ENCODE measurements at places on chromosomes 1 and 21.

- no peak for DNase-seq
Observed at GRCh38 chr1:159600894-159601293, 13.3 kb downstream of the APCS start.

- no peak for DNase-seq
Observed at GRCh38 chr1:3065396-3065795, 3.6 kb upstream of the PRDM16 start.

- no peak for DNase-seq
Observed at GRCh38 chr1:66452982-66453381, 81.0 kb upstream of the SGIP1 start.

DNA sequence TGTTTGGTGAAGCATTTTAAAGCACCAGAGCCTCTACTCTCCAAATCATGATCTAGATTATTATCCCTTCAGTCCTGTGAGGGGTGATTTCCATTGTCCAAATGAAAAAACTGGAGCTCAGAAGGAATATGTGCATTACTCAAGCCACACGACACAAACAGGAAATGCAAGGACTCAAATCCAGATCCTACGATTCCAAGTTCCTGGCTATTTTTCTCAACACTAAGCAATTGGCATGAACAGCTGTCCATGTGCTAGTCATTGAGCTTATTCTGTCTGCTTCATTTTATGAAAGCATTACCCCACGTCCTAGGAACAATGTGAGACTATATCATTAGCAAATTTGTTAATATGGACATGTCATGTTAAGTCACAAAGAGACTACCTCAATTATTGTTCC is 273.1 kb upstream of the LYPLAL1 start:
- no peak for DNase-seq

GRCh38 chr1:90318431-90318830 is 323.5 kb downstream of the ZNF326 start:
- no peak for DNase-seq

DNA sequence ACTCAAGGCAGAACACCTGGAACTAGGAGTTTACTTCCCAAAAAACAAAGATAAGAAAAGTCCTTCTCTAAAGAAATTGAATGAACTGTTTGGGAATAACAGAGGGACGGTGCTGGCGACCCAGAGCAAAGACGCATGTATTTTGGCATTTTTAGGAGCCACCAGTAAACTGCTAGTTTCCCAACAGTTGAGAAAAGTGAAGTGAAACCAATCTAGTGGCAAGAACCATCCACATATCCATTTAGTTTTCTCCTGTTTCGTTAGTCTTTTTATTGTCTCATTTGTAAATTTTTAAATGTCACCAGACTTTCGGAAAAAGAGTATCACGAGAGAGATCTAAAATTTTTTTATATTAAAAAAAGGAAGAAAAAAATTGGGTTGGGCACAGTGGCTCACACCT is 30.2 kb downstream of the ODF2L start:
- DNase-seq = no peak

GRCh38 chr1:8625491-8625890 is 191.9 kb downstream of the RERE start:
- no peak for DNase-seq

GRCh38 chr21:42237577-42237976 is 18.6 kb downstream of the ABCG1 start:
- no peak for DNase-seq

GRCh38 chr1:207495801-207496792 is at the start of gene CR1:
CR1 (plus strand) TSS chr1:207496157; CDS start chr1:207496268, 111 bp downstream.
- DNase-seq = no peak

- DNase-seq = no peak
Observed at GRCh38 chr1:225354906-225355305, 72.9 kb downstream of the LBR start.

DNA sequence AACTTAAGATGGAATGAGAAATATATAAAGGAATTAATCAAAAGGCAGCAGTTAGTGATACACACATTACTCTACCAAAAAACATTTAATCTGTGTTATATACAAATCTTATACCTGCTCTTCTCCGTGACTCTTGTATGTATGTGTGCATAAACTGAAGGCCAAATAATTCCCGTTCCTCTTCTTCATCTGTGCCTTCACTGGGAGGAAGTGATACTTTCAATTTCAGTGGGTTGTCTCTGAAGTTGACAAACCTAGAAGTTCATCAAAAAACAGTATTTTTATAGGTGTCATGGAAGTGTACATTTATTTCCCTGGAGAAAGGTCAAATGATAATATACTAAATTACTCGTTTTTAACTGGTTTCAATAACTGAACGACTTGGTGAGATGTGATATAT is 19.3 kb downstream of the TRMT13 start:
- DNase-seq = no peak

- DNase-seq = peak; percentile 76
Observed at GRCh38 chr21:21715266-21715969, 717.2 kb downstream of the NCAM2 start.

DNA sequence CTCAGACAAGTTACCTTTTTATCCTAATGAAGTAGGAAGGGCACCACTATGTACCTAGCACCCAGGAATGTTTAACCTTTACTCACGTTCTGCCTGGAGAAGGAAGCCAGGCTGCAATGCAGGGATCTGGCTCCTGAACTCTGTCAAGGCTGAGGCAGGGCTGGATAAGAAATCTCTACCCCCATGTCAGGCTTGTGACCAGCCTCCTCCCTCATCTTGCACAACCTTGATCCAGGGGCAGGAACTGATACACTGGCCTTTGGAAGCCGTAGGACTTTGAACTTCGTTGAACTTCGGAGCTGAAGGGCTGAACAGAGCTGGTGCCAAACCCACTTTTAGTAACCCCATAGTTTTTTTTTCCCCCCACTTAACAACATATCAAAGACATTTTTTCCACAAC is 8.0 kb upstream of the AKR1A1 start:
- DNase-seq = no peak

- no peak for DNase-seq
Observed at GRCh38 chr21:46221664-46222435, 6.7 kb downstream of the LSS start.

- DNase-seq = no peak
Observed at GRCh38 chr21:32921632-32922230, 104.0 kb upstream of the OLIG2 start.

- no peak for DNase-seq
Observed at GRCh38 chr1:230340526-230341161, 85.5 kb downstream of the PGBD5 start.

GRCh38 chr1:158494796-158495195 is 22.8 kb downstream of the OR10R2 start:
- no peak for DNase-seq

GRCh38 chr1:99239690-99240089 is 24.6 kb upstream of the PLPPR4 start:
- DNase-seq = no peak

GRCh38 chr1:4935807-4936206 is 281.4 kb downstream of the AJAP1 start:
- DNase-seq = no peak

DNA sequence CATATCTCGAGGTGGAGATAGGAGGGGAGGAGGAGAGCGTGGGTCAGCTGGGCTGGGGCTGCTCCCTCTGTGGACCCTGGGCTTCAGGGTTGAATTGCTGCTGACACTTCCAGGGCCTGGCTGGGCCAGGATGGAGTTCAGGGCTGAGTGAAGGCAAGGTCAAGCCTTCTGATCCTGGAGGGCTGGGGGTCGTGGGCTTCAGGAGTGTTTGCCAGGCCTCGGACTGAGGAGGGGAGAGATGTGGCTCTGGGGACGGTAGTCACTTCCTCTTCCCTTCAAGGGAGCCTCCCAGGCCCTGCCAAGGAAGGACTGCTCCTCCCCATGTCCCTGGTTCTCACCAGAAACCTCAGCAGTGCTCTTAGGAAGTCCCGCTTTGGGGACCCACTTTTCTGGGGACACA is 12.1 kb upstream of the FAM131C start:
- no peak for DNase-seq

- no peak for DNase-seq
Observed at GRCh38 chr1:208142590-208143382, 101.4 kb downstream of the PLXNA2 start.

DNA sequence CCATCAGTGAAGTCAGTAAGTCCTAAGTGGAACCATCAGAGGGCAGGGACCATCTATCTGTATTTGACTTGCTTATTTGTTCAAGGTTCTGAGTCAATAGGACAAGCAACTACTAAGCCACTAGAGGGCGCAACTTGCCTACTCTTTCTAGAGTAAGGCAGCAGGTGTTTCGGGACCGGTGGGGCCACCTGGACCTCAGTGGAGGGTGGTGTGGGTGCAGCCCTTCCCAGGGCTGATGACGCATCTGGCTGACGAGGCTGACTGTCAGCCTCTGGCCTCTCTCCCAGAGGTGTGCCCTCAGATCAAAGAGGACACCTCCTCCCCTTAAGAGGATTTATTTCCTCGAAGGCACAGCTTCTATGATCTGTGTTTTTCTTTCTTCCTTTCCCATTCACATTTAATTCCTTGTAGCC is 6.6 kb downstream of the CBR3 start:
- DNase-seq = peak; percentile 78

GRCh38 chr21:42187976-42188653 is 30.8 kb upstream of the ABCG1 start:
- DNase-seq = no peak

DNA sequence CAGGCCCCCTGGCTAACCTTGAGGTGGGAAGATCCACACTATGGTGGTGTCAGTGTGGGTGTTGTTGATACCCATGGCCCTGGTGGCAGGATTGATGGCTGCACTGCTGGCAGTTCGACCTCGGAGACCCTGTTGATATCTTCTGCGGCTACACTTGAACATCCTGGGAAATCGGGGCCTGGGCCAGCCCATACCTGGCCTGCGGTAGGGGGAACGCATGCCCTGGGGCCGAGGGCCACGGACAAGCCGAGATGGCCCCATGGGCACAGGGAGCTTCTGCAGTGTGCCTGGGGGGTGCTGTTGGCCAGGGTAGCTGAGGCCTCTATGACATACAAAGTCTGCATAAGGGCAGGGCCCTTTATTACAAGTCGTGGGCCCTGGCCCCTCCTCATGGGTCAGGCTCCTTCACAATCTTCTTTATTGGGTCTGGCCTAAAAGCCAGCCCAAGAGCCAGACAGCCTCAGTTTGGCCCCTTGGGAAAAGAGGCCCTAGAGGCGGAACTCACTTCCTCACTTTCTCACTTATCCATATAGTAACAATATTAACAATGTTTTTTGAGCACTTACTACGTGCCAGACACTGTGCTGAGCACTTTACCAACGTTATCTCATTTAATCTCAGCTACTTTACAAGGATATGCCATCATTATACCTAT is at the start of gene P3R3URF:
Gene P3R3URF (minus strand): TSS at position 278 of the 655 bp plus-strand sequence. CDS start 17 bp downstream, at position 261.
- no peak for DNase-seq

GRCh38 chr1:246788895-246789338 is 64.7 kb downstream of the SCCPDH start:
- DNase-seq = no peak

- peak; percentile 95 for DNase-seq
Observed at GRCh38 chr1:26378088-26378878, 5.7 kb upstream of the ZNF683 start.

DNA sequence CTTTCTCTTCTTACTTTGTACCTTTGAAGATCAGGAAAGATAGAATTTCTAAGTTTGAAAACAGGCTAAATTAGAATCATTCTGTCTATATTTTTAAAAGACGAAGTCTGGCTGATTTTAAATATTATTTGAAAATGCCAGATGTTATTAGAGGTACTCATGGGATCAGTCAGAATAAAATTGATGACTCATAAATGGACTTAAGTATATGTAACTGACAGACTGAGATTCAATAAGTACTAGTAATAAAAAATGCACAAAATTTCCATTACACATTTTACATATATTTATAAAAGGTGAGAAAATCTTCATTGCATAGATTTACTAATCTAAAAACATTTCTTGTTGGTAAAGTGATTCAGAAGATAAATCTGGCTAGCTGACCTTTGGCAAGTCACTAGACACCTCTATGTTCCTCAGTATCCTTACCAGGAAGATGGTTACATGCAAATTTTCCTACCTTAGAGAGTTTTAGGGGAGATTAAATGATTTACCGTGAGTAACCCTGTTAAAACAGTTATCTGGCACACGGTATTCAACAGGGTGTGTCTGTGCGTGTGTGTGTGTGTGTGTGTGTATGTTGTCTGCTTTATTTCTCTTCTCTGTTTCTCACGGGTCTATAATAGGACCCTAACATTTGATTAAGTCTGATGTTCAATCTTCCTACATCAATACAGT is 189.0 kb downstream of the RUNX1 start:
- no peak for DNase-seq

DNA sequence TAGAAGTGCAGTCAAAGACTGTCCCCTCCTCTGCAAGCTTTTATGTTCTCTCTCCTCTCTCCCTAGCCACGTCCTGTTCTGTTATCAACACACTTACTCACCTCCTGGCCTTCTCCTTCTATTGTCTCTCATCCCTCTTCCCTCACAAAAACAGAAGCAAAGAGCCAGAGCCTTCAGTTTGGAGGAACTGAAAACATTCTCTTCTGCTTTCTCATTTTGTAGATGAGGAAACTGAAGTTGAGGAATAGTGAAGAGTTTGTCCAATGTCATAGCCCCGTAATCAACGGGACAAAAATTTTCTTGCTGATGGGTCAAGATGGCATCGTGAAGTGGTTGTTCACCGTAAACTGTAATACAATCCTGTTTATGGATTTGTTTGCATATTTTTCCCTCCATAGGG is 1.9 kb downstream of the NLRP3 start:
- DNase-seq = no peak

GRCh38 chr1:96073100-96073499 is 648.5 kb upstream of the PTBP2 start:
- DNase-seq = no peak

DNA sequence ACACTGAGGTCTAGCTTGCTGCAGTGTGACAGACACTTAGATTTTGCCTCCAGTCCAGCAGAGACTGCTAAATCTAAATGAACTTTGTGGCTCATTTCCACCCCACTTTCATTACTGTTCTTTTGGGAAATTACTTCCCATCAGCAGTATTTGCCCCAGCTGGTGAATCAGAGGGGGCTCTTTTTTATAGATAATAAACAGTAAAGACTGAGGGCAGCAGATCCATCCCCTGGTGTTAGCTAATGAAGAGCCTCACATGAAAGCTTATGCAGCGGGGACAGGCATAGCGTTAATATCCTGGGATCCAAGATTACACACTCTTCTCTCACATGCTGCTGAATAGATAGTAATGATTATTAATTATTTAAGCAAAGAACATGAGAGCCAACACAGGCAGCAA is 6.4 kb upstream of the CTNNBIP1 start:
- no peak for DNase-seq
